HCEC 1CT (cell line): ENCODE measurements at places on chromosomes 6 and 20.
A peak's percentile ranks its signal among the peaks of the same experiment; 100 is the strongest.

DNA sequence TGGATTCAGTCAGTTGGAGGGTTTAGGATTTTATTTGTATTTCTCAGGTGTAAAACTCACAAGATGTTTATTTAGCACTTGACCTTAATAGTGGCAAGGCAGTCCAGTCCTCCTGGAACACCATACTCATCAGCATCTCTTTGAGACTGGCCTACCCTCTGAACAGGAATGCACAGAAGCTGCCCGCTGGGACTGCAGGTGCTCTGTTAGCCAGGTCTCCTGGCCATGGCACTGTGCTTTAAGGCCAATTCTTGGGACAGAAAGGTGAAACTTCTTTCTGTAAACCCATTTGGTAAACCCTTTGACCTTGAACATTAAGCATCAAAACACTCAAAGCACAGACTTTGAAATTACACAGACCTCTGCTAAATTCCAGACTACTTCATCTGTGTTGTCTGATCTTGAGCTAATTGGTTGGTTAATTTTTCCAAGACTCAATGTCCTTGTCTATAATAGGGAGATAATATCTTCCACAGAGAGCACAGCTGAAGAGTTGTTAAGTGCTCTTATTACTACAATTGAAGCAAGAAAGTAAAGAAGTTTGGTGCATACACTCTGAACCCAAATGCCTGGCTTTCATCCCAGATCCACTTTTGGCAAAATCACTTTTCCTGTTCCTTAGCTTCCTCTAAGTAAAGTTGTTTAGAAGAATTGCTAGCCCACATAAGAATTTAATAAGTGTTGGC, 54.9 kb upstream of the NT5E start:
- no peak for DNase-seq

- no peak for DNase-seq
These were observed 98.1 kb downstream of the YTHDF1 start for GRCh38 chr20:63117661-63118302.

- DNase-seq, result no peak
These were observed 13.2 kb upstream of the CCM2L start for GRCh38 chr20:31996996-31997395.

- no peak for DNase-seq
These were observed 96.2 kb downstream of the THBS2 start for GRCh38 chr6:169157197-169158148.

DNA sequence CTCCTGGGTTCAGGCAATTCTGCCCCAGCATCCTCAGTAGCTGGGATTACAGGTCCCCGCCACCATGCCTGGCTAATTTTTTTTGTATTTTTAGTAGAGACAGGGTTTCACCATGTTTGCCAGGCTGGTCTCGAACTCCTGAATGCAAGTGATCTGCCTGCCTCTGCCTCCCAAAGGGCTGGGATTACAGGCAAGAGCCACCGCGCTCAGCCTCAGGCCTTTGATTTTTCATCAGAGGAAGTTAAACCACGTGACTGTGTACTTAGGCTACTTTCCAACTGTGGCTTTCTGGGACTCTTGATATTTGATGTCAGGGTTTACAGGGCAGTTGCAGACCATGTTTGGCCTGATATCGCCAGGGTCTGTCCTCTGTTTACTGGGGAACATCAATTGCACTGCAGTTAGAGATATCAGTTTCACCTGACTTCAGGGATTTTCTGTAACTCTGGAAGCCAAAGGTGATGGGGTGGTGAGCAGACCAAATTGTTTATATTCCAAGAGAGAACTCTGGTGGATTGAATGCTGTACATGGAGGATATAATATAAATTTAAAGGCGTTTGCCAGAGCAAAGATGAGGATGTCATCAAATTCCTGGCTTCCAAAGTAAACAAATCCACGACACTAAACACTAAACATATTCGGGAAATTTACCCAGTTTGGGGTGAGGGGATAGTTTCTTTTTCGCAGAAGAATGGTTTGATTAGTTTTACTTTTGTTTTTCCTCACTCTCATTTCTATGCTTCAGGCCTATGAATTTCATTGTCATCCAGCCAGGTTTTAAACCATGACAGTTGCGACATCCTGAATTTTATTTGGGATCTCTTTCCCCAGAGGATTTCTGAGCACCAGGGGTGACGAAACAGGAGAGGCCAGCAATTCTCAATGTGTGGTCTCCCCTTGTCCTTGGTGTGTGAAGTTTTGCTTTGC, 4.2 kb downstream of the PSMF1 start:
- DNase-seq, result peak; percentile 48

GRCh38 chr6:125781314-125781868, 9.4 kb upstream of the NCOA7 start:
- DNase-seq, result peak; percentile 45

GRCh38 chr6:1407499-1407990, 18.2 kb downstream of the FOXF2 start:
- DNase-seq, result no peak

- no peak for DNase-seq
These were observed 8.8 kb downstream of the CD93 start for GRCh38 chr20:23077277-23077676.

DNA sequence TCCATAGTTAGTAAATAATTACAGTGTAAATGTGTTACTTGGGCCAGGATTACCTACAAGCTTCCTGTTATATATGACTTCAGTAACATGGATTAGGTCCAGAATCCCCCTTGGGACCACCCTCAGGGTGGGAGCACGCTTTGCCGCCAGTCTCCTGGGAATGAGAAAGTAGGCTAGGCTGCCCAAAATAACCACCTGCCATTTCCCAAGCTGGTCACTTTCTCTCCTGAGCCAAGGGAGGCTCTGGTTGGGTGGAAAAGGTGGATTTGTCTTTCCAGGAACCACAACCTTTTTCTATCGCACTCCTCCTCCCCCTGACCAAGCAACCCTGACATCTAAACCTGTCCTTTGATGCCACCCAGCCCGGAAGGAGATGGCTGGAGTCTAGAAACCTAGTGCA, 9.6 kb upstream of the RIMS4 start:
- DNase-seq, result no peak

DNA sequence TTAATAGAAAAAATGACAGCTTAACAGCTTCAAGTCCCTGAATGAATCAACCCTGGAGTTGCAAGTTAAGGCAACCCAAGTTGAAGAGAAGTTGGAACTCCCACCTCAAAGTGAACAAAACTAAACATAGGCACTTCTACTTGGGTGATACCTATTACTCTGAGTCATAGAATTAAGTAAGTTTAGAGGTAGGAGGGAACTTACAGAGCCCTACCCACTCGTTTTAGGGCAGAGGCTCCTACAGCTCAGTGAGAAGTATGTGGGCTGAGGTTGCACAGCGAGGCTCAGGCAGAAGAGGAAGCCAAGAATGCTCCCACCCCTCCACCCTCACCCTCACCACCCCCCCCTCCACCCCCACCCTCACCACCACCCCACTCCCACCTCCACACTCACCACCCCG, 42.2 kb downstream of the NFATC2 start:
- DNase-seq, result no peak

DNA sequence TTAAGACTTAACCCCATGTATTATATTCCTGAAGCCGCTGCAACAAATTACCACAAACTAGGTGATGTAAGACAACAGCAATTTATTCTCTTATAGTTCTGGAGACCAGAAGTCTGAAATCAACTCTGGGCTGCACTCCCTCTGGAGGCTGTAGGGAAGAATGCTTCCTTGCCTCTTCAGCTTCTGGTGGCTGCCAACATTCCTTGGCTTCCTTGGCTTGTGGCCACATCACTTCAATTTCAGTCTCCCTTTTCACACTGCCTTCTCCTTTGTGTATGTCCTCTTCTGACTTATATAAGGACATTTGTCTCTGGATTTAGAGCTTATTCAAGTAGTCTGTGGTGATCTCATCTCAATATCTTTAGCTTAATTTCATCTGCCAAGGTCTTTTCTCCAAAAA, 141.6 kb downstream of the DHX35 start:
- peak; percentile 14 for DNase-seq

- DNase-seq, result no peak
These were observed 62.3 kb downstream of the SNX9 start for GRCh38 chr6:157885211-157885788.

DNA sequence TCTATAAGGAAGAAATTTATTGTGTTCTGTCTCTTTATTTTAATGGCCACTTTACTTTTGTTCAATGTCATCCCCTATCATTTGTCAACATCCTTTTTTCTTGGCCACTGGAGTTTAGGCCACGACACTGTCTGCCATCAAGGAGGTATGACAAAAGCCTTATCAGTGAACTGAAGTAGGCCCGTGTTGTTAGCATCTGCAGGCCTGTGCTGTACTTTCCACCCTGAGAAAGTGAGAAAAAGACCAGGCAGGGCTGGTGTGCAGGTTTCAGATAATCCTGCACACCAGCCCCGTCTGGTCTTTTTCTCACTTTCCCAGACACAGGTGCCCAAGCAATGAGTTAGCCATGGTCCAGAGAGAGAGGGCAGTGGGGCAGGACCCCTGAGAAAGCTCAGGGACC, 57.6 kb downstream of the GOPC start:
- no peak for DNase-seq
